ENCODE measurements at places on chromosomes 5 and 9.

- no peak for DNase-seq
Observed at GRCh38 chr5:171271798-171272197, 37.2 kb upstream of the TLX3 start.

DNA sequence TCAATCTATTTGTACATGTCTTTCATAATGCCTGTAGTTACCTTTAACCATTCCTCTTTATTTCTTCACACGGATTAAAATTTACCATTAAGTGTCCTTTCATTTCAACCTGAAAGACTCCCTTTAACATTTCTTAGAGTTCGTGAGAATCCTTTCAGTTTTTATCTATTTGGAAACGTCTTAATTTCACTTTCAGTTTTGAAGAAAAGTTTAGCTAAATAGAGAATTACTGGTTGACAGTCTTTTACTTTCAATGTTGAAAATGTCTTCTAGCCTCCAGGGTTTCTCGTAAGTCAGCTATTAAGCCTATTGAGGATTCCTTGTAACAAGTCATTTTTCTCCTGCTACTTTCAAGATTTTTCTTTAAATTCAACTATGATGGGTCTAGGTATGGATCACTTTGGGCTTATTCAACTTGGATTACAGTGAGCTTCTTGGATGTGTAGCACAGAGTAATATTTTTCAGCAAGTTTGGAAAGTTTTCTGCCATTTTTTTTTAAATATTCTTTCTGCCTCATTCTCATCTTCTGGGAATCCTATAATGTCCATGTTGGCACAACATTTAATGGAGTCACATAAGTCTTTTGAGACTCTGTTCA is 48.5 kb downstream of the RFX3 start:
- DNase-seq, result no peak

DNA sequence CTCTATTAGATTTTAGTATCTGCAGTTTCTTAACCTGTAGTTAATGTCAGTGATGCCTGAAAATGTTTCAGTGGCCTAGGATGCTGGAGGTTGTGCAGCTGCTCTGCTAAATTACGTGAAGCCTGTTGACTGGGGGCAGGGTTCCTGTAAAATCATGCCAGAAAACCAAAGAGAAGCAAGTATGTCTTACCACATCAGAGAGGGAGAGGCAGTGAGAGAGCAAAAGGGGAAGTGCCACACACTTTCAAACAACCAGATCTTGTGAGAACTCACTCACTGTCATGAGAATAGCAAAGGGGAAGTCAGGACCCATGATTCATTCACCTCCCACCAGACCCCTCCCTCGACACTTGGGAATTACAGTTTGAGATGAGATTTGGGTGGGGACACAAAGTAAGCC is 83.9 kb upstream of the CYLC2 start:
- no peak for DNase-seq

DNA sequence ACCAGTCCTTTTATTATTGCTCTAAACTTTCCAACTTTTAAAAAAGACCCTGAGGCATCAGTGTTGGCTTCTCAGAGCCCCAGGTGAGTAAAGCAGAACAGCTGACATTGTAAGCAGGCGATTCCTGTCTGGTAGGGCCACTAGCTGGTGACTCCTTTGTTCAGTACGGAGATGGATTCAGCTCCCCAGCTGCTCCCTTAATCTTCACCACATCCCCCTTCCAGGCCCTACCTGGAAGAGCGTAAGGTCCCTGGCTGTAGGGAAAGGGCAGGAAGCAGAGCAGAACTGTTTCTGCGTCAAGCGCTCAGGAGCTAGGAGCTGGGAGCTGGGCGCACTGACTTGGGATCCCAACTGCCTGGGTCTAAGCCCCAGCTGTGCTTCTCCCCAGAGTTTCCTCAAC is 203.7 kb upstream of the TAS2R1 start:
- DNase-seq, result no peak

GRCh38 chr9:34381323-34381722 is 4.6 kb upstream of the MYORG start:
- peak; percentile 49 for DNase-seq

DNA sequence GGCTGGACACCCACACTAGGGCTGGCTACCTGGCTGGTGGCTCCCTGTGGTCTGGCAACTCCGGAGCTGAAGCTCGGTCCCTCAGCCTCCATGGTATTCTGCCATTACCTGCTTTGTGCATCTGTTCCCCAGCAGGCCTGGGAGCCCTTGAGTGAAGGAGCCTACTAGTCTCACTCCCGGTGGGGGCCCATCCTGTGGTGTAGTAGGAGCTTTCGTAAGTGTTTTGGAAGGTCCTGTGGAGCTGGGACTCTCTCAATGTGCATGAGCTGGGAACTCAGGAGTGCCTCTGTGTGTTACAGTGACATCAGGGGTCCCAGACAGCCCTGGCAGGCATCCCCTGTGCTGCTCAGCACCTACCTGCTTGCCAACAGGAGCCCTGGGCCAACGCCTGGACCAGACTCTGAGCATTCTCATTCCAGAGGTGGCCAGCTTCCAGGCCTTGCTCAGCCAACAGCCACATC is 267.1 kb downstream of the GADD45G start:
- no peak for DNase-seq

DNA sequence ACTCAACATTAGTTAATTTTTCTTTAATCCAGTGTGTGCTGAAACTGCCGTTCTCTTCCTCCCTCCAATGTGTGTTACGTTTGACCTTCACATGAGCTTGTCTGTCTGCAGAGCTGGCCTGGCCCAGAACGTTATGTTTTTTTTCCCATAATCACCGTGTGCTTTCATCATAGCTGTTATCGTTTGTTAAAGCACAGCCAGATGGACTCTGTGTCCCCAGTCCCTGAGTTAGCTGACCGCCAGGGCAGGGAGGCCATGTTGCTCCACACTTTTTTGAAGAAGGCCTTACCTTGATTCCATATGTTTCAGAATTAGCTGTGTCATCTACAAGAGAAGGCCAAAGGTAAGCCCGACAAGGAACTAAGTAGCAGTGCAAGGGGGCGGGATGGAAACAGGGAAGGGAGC is 55.7 kb downstream of the HSD17B3 start:
- no peak for DNase-seq

DNA sequence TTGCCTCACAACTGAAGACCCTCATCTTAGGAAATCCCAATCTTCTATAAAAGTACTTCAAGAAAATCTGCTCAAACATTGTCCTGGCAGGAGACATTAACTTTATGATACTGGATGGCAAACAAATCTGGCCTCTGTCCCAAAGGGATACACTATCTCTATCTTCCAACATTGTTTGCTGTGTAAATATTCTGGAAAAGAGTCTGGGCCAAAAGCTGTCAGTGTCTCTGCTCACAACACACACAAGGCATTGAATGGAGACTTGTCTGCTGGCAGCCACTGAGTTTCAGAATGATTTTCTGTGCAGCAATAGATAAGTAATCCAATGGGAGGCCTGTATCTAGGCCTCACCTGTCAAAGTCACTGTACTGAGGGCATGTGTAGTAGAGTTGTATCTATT is 471.1 kb downstream of the DMAC1 start:
- DNase-seq, result no peak

- no peak for DNase-seq
Observed at GRCh38 chr9:128706671-128707381, 4.5 kb downstream of the PKN3 start.

DNA sequence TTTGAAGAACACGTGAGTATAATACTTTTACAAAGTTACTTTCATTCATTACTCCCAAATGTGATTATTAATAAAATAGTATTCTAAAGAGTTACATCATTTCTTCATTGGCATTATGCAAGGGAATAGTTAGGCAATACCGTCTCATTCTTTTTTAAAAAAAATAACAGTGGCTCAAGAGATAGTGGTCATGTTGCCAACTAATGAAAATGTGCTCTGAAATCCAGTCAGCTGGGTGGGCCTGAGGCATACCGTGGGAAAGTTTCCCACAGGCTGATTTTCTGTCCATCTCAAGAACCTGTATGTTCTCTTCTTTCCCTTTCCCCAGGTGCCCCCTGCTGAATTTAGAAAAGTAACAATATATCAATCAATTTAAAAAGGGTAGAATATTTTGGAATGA is 40.8 kb upstream of the ROPN1L start:
- DNase-seq, result no peak

DNA sequence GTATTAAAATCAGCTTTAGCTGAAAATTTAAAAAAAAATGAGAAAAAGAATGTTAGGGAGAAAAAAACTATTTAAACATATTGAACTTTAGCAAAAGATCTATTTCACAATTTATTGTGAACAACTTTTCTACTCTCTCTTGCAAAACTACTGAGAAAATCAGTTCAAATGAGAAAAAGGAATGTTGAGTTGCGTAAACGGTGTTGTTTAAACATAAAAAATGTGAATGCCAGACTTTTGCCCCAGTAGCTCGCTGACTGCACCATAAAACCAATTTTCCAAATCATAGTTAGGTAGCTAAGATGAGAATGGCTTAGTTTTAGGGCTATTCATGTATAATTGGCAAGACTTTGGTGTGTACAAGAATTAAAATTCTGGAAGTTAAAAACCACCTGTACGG is 13.4 kb upstream of the RAD23B start:
- DNase-seq, result no peak

DNA sequence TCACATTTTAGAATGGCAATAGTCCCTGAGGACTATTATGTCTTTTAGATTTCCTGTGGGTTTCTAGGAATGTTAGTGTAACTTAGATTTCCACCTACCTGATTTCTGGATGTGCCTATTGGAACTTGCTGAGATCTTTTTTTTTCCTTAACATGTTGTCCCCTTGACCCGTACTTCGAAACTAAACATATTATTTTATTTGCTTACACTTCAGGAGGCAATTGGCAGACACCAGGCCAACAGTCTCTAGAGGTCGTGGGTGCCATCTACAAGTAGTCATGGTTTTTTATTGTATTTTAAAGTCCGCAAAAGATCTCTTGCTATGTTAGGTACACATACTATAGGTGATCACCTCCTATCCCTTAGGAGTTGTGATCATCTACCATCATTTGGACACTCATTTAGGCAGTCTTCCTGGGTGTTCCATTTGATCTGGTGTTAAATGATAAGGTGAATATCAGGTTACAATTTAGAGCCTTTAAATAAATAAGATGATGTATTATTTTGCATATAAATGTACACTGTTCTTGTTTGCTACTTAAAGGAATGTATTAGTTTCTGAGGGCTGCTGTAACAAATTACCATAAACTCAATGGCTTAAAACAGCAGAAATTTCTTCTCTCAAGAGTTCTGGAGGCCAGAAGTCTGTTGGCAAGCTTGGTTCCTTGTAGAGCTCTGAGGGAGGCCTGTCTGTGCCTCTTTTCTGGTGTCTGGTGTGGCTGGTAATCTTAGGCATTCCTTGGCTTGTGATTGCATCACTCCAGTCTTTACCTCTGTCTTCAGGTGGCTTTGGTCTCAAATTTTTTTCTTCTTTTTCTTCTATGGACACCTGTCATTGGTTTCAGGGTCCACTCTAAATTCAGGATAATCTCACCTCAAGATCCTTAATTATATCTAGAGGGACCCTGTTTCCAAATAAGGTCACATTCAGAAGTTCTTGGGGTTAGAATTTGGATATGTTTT is 64.8 kb downstream of the ZCCHC7 start:
- DNase-seq, result no peak

DNA sequence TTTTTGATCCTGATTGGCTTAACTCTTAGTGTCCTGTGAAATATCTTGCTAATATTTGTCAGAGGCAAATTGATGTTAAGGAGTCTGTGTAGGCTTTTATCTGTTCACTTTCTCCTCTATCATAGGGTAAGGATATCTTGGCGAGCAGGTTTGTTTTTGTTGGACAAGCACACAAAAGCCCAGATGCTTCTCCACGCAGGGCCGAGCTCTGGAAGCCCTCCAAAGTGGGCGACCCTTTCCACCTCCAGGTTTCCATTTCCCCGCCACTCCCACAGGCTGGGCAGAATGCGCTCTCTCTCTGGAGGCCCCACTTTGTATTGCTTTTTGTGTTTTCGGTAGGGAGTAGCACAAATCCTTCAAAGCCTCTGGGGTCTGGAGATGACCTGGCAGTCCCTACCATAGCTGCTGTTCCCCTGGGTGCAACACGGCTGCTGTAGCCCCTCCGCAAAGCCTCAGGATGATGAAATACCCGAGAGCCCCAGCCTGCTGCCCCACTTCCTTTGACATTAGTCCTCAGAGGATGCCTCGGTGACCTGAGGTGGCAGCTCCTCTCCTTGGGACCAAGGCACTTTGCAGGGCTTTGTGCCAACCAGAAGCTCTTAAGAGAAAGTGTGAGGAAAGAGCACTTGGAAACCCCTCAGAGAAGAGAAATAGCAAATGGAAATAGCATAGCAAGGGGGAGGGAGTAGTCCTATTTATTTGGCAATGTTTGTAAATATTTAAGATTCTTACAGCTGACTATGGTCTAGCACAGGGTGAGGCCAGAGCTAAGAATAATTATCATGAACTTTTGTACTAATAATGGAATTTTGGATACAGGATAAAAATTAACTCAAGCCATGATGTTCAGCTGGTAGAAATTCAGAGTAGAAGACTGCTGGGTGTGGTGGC is 122.8 kb downstream of the ARHGEF28 start:
- no peak for DNase-seq

- DNase-seq, result no peak
Observed at GRCh38 chr5:174723315-174723978, 935 bp upstream of the MSX2 start.

DNA sequence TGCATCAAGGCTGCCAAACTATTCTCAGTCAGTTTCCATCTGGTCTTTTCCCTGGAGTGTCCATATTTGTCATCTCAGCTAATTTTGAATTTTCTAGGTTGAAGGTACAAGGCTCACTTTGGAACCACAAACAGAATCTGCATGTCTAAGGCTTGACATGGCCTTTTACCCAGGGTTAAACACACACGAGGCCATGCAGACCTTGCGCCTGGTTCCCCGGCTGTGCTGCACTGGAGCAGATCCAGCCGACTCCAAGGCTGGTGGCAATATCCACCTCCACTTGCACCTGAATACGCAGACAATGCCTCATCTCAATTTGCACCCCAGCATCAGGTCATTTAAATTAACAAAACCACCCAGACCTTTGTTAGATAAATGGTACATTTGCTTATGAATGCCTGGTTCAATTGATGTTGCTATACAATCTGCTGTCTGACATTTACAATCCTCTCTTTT is 276.2 kb downstream of the HSPA4 start:
- DNase-seq, result no peak

GRCh38 chr5:76660360-76660759 is 37.2 kb upstream of the F2RL2 start:
- no peak for DNase-seq

DNA sequence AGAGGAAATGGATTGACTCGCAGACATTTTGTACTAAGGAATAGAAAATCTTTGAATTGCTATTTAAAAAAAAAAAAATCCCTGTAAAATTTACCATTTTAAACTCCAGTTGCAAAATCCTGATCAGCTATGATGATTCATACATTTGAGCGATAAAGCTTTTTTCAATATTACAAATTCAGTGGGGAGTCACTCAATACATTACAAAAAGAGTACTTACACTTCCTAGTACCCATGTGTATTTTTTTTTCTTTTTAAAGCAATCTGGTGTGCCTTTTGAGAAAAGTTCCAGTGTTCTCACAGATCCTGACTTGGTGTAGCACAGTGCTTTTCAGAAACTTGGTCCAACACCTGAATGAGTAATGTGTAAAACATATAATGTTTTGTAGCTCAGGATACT is 54.3 kb downstream of the PIK3R1 start:
- DNase-seq, result no peak

- no peak for DNase-seq
Observed at GRCh38 chr9:124840300-124840833, 12.9 kb upstream of the WDR38 start.

- DNase-seq, result no peak
Observed at GRCh38 chr5:101626572-101626971, 669.5 kb downstream of the SLCO4C1 start.

GRCh38 chr5:152942633-152943336 is 537.7 kb upstream of the NMUR2 start:
- no peak for DNase-seq

- no peak for DNase-seq
Observed at GRCh38 chr5:110086658-110087388, 397.1 kb downstream of the MAN2A1 start.

All from ecto neural progenitor cell (in vitro differentiated cells).